Neural crest cell (in vitro differentiated cells): ENCODE measurements at places on chromosomes 3 and 15. TPM values are rescaled to one million over a fixed set of nuclear protein-coding genes. Genes with fewer than 3 reads are reported as not detected.

DNA sequence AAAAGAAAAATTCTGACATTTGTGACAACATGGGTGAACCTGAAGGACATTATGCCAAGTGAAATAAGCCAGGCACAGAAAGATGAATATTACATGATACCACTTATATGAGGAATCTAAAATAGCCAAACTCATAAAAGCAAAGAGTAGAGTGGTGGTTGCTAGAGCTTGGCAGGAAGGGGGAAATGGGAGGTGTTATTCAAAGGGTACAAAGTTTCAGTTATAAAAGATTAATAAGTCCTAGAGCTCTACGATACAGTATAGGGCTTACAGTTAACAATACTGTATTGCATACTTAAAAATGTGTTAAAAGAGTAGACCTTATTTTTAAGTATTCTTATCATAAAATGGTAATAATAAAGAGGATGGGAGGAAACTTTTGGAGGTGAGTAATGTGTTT lies 111.6 kb upstream of the NR2E3 start:
- no peak overlapping the region for H3K4me3 ChIP-seq
- no peaks in the 10 kb centered on the region for H3K36me3 ChIP-seq
- H3K27me3 ChIP-seq = no peaks in the 10 kb centered on the region
- no peak overlapping the region for H3K27ac ChIP-seq

Gene FETUB
- not detected in 2 replicates for total RNA-seq

DNA sequence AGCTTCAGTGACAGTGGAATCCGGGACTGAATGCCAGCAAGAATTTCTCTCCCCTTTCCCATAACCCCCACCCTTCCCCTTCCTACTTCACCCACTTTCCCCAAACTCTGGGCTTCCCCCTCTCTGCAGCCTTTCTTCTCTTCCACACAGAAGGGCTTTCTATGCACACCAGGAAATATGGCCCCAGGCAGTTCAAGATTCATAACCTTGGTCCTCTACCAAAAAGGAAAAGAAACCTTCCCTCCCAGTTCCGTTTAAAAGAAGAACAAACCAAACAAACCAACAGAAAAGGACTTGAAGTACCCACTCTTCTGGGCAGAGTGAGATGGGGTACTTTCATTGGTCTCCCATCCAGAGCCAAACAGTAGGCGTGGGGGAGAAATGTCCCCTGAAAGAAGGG lies 68.8 kb upstream of the ABHD2 start:
- peaks cover 11% of the 10 kb centered on the region for H3K27me3 ChIP-seq
- peaks cover 27% of the 10 kb centered on the region for H3K4me1 ChIP-seq
- no peak for DNase-seq
- H3K36me3 ChIP-seq = no peaks in the 10 kb centered on the region
- H3K27ac ChIP-seq = peak overlapping the region; percentile 55

Gene SEMA6D
- 11.1 and 11.8 TPM in 2 replicates for total RNA-seq

Gene AP3S2
- total RNA-seq = 29.8 and 31.6 TPM in 2 replicates

GRCh38 chr3:153260681-153261080 lies 98.7 kb downstream of the RAP2B start:
- H3K27ac ChIP-seq = no peak overlapping the region
- no peak overlapping the region for H3K4me3 ChIP-seq
- DNase-seq = no peak
- H3K27me3 ChIP-seq = no peaks in the 10 kb centered on the region
- H3K4me1 ChIP-seq = no peaks in the 10 kb centered on the region

DNA sequence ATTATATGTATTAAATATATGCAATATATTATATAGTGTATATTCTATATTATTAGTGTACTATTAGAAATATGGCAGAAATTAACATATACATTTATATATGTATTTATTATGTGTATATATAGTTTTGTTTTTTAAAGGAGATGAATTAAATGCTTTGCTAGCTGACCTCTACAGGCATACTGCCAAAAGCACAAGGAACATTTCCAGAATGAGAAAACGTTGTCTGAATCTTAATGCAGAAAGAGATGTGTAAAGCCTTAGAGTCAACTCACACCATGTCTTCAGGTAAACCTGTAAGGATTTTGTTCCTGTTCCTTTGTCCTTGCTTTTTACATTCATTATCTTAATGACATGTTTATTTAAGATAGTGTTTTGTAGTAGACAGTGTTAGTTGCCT lies 111.9 kb downstream of the ST8SIA2 start:
- no peak overlapping the region for H3K4me3 ChIP-seq
- peaks cover 11% of the 10 kb centered on the region for H3K4me1 ChIP-seq

Gene SERPINI1
- 1.0 TPM in 2 replicates for total RNA-seq
